ENCODE measurements at places on chromosomes 3 and 15. TPM values are rescaled to one million over a fixed set of nuclear protein-coding genes. Genes with fewer than 3 reads are reported as not detected.

- no peak for DNase-seq
Measured at GRCh38 chr3:39407773-39408492, 1.4 kb downstream of the RPSA start.

GRCh38 chr3:154148541-154148940, 27.4 kb downstream of the ARHGEF26 start:
- DNase-seq, result no peak

GRCh38 chr3:115187149-115187757, 40.2 kb upstream of the ZBTB20 start:
- no peak for DNase-seq

DNA sequence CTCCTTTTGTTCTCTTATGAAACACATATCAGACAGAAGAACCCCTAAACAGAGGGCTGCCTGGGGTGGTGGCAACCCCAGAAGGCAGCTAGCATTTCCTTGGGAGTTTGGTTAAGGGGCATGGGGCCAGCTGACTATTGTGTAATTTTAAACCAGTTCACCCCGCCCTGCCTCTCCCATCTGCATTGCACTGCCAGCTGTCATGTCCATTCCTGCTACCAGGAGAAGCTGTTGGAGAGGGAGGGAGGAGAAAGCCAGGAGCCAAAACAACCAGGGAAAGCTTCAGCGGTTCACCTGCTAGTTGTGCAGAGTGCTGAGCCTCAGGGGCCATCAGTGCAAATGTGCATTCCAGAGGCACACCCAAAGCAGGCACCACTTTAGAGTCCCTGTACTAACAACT, 47.6 kb upstream of the ATP1B3 start:
- no peak for DNase-seq

DNA sequence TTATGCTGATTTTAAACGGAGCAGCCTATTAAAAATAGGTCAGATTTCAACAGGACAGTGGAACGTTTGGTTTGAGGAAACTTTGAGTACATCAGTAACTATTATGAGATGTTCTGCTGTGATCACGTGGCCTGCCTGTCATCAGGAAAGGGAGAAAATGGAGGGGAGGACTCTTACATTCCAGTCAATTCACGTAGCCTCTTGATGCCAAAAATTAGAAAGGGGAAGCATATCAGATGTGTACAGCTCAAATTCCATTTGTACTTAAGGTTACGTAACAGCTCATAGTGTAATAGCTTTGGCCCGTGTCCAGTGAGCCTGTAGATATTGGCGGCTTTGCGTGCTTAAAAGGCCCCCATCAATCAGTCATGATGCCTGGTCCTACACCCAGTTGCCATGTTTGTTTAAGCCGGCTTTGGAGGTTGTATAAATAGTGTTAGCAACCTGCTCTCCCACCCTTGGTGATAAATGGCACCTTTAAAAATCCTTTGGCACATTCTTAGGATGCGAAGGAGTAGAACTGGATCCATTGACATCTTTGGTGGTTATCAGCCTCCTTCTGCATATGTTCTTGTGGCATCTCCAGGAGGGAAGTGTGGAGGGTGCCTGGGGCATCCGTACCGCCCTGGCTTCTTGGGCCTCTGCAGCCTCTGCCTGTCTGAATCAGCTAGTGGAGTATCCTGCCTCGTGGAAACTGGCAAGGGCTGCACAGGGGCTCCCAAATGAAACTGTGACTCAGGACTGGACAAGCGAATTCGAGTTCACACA, 163.9 kb downstream of the THSD4 start:
- DNase-seq, result no peak

GRCh38 chr3:30607032-30607833, 832 bp downstream of the TGFBR2 start:
- peak; percentile 61 for DNase-seq

GRCh38 chr3:42306499-42306898, 40.5 kb upstream of the CCK start:
- DNase-seq, result no peak

DNA sequence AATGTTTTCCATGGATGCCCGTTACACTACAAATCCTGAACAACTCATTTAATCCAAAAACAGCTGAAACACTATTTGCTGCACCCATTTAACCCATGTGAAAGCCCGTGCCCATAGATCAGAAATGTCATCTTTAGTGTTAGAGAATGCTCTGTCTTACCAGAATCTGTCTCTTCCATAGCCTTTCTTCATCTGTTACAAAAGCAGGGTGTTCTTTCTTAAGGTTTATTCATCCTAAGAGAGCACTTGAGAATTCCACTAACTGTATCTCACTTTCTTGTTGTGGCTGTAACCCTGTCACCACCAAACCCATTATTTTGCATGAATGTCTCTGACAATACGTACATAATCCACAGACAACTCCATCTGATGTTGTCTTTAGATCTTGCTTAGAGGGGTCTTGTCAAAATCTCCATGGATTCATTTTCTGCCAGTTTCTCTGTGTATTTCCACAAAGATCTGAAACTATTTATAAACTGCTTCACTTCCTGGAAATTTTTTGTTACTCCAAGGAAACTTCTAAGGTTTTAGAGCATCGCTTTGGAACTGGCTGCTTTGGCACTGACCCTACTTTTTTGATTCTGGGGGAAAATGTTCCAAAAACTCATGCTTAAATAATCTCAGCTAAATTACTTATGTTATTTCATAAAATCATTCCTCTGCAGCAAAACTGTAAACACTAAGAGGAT, 167.8 kb upstream of the CCDC54 start:
- no peak for DNase-seq

- no peak for DNase-seq
Measured at GRCh38 chr3:109161487-109162123, 25.1 kb downstream of the C3orf85 start.

- DNase-seq, result no peak
Measured at GRCh38 chr3:33426630-33427317, 13.4 kb downstream of the UBP1 start.

DNA sequence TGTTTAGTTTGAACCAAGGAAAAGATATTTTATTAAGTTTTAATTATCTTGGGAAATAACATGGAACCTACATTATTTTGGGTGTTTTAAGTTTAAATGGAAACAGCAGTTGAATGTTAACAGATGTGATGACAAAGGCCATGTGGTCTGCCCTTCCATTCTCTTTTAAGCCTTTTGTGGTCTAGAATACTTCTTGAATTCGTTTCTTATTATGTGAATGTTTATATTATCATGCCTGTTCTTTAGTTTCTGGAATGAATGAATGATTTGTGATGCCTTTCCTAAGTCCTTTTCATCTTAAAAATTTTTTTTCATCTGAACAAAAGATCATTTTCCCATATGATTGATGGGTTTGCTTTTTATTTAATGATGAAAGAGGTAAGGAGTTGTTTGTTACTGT, 44.6 kb downstream of the SNRK start:
- no peak for DNase-seq

GRCh38 chr15:101559952-101560351, 70.4 kb upstream of the PCSK6 start:
- DNase-seq, result no peak

- DNase-seq, result no peak
Measured at GRCh38 chr3:68467465-68467864, 464.9 kb downstream of the TAFA4 start.

- DNase-seq, result no peak
Measured at GRCh38 chr3:134357914-134358811, 16.1 kb downstream of the AMOTL2 start.

DNA sequence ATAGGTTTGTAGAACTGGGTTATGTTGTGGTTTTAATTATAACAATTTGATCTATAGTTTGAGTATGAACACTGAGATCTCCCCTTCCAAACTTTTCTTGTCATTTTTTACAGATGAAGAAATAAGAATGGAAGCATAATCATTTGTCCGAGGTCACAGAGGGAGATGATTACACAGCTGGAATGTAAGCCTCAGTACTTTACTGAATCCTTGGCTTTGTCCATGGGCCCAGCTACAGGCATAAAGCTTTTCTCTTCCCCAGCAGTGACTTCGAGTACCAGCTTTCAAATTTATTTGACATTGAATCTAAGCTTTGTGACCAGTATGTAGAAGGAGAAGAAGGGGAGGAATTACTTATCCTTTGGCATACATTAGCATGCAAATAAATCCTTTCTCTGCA, 80.9 kb upstream of the DCBLD2 start:
- no peak for DNase-seq

The TMEM40 gene
- 0.76 TPM for total RNA-seq

The ALDH1A3 gene
- total RNA-seq, result 1.0 TPM

The VILL gene
- 13.0 TPM for total RNA-seq

Data from thymus (tissue), 14 donors.